ENCODE measurements at places on chromosomes 7 and 10. TPM values are rescaled to one million over a fixed set of nuclear protein-coding genes. Genes with fewer than 3 reads are reported as not detected.

GRCh38 chr10:126729314-126729870, 58.9 kb upstream of the C10orf90 start:
- H3K27me3 ChIP-seq, result no peaks in the 10 kb centered on the region
- no peak overlapping the region for H3K27ac ChIP-seq
- no peaks in the 10 kb centered on the region for H3K4me1 ChIP-seq
- no peak overlapping the region for H3K4me3 ChIP-seq

MYH16 gene
- 0.03 TPM for polyA plus RNA-seq

DNAH11 gene
- not detected for polyA plus RNA-seq

PILRA gene
- 0.56 TPM for polyA plus RNA-seq
